ENCODE measurements at places on chromosomes 13 and 19. TPM values are rescaled to one million over a fixed set of nuclear protein-coding genes. Genes with fewer than 3 reads are reported as not detected.

ZNF700 gene
- total RNA-seq: 17.8 TPM

SIGLEC12 gene
- total RNA-seq: not detected

TTC9B gene
- total RNA-seq: 19.5 TPM

CERS1 gene
- total RNA-seq: 15.3 TPM

Data from glutamatergic neuron (in vitro differentiated cells).